Stimulated activated CD8-positive, alpha-beta memory T cell treated with anti-CD3 and anti-CD28 coated beads, Interleukin-12 subunit alpha, Interleukin-12 subunit beta, amount 100 ng/mL, for 4 hours (primary cell): ENCODE measurements at places on chromosomes 2 and 18.

- no peak for DNase-seq
Observed at GRCh38 chr2:205685314-205686055, 3.2 kb downstream of the NRP2 start.

- no peak for DNase-seq
Observed at GRCh38 chr2:60867848-60868247, 13.5 kb upstream of the REL start.

DNA sequence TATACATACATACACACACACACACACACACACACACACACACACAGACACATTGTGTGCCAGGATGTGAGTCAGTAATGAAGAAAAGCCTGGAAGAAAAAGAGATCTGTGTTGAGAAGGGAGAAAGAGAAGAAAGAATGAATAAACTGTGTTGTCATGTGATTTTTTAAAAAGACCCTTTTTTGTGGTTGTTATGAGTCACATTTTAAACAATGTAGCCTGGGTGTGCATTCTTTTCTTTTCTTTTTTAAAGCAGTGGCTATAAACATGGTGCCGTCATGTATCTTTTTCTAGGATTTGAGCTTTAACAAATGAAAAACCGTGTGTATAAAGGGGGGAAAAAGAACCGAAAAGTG lies 87.2 kb downstream of the NRP2 start:
- no peak for DNase-seq

- no peak for DNase-seq
Observed at GRCh38 chr18:77334876-77335275, 85.2 kb downstream of the GALR1 start.

- DNase-seq, result peak; percentile 22
Observed at GRCh38 chr2:12718711-12719399, 2.1 kb downstream of the TRIB2 start.

DNA sequence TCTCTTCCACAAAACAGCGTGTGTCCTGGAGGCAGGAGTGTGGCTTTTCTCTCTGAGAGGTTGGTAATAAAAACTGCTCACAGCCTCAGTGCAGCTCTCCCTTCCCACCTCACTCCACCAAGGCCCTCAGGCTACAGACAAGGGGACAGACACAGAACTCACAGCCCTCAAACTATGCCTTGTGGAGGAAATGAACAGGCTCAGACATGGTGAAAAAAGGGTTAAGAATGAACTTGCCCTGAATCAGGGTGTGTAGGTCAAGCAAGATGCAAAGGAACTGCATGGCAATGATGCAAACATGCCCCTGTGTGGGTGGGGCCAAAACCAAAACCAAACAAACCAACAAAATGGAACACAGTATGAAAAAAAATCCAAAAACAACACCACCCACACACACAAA lies 125.8 kb downstream of the GALNT14 start:
- no peak for DNase-seq

- no peak for DNase-seq
Observed at GRCh38 chr2:138779781-138780445, at the start of gene NXPH2. NXPH2 (minus strand) TSS chr2:138780390; CDS start chr2:138780241, 149 bp downstream.

- no peak for DNase-seq
Observed at GRCh38 chr2:124663645-124663997, 638.5 kb downstream of the CNTNAP5 start.

DNA sequence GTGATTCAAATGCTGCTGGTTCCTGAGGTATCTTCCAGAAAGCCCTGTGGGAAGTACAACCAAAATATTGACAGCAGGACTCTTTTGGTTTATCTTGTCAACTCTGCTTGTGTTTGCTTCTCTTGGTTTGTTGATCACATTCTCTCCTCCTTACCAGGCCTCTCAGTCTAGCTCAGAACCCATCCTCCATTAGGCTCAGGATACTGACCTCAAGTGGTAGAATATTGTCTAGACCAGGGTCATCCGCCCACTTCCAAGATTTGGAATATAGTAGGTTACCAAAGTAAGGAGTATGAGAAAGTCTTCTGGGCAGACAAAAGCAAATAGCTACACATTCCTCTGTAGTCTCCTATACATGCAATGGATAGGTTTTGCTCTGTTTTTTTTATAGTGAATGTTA lies 56.6 kb downstream of the XIRP2 start:
- no peak for DNase-seq

GRCh38 chr2:197993363-197993762 lies 189.0 kb downstream of the PLCL1 start:
- no peak for DNase-seq

DNA sequence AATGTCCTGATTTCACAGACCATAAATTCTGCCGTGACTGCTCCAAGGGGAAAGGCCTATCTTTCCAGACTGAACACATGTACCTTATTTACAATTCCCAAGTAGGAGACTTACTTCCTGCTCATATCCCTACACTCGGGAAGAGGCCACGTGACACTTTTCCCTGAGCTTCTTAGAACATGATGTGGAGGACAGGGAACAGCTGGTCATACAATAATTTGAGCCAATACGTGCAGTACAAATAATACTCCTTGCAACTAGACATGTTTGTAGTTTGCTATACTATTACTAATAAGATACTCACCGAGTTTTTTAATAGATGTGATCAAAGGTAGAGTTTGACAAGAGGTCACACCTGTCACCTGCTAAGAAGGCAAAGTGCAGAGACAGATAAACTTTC lies 256.4 kb downstream of the SP3 start:
- DNase-seq, result no peak

DNA sequence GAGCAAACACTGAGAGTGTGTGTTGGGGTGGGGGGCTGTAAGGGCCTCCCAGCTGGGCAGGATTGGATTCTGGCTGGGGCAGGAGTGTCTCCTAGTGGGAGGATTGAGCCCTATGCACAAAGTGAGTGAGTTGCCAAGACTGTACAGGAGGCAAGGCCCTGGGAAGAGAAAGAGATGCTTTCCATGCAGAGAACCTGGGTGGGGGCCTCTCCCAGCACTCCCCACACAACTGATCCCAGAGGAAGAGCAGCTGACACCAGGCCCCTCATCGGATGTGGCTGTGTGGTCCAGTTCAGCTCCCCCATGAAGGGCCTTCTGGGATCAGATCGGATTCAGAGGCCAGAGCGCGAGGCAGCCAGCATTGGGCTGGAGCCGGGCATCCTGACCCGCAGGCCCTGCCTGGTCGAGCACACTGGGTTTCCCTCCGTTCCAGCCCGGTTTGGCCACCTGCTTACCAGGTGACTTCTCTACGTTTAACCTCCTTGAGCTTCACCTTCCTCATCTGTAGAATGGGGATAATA lies 49.4 kb upstream of the FAHD2A start:
- DNase-seq, result no peak

- no peak for DNase-seq
Observed at GRCh38 chr2:195486987-195487644, 169.9 kb upstream of the SLC39A10 start.

DNA sequence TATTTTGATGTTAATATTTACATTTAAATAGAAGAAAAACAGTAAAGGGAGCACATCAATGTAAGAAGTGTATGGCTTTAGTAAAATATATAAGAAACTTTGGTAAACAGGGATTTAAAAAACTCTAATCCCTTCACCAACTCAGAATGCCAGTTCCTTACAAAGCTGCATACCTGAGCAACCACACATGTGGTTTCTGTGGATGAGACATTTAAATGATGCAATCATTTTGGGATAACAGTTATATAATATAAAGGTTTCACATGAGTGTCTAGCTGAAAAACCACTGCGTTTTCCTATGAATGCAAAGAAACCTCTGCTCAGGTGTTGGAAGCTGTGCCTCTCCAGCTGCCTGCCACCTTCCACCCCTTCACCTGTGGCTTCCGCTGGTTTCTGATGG lies 209.1 kb upstream of the REV1 start:
- no peak for DNase-seq

- DNase-seq, result no peak
Observed at GRCh38 chr2:137937778-137938177, 26.5 kb upstream of the HNMT start.

GRCh38 chr2:54543733-54544396 lies 87.7 kb downstream of the SPTBN1 start:
- no peak for DNase-seq

DNA sequence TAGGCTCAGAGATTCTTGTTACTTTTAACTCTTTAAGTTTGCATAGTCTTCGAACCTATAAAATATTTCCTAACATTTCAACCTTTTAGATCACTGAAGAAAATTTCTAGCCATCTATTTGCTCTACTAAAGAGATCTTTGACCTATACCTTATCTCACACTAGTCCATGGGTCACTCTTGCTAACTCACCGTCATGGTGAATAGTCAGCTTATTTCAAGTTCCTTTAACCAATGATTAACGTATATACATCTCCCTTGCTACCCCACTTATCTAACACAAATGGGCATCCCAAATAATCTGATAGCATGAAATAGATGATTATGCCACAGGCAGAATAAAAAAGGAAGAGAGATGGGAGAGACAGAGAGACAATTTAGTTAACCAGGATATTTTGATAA lies 303.1 kb downstream of the GPD2 start:
- no peak for DNase-seq

GRCh38 chr2:53445383-53446070 lies 322.1 kb upstream of the CHAC2 start:
- no peak for DNase-seq

GRCh38 chr2:199850218-199850717 lies 724 bp downstream of the FTCDNL1 start:
- no peak for DNase-seq

DNA sequence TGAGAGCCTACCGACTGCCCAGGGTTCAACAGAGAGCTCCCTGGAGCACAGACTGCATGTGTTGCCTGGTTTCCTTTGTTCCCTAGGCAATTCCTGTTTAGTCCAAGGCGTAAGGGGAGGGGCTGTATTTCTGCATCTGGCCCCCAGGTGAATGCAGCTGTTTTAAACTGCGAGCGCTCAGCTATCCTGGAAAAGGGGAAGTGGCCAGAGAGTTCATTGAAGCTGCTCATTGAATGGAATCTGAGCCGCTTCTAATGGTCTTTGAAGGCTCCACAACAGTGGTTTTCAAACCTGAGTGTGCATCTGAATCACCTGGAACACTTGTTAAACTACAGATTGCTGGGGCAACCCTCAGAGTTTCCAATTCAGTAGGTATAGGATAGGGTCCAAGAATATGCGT lies 18.1 kb downstream of the MAPK4 start:
- no peak for DNase-seq

DNA sequence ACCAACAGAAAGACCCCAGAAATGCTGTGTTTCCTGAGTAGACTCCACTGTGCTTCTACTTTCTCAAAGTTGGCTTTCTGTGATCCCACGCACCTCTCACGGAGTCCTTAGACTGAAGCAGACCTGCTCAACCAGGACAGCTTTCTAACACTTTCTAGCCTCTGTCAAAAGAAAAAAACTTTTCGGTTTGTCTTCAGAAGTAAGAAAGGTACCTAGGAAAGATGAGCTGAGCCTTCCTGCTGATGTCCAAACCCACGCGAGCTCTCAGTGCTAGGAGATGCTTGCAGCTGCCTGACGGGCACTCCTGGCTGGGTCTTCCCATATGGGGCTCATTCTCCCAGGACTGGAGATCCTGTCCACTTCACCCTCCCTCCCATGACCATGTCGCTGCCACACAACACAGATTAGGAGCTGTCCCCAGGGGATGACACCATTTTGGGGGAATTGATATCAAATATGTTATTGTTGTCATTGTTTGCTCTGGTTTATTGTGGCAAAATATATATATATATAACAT lies 49.2 kb upstream of the DAPL1 start:
- no peak for DNase-seq

DNA sequence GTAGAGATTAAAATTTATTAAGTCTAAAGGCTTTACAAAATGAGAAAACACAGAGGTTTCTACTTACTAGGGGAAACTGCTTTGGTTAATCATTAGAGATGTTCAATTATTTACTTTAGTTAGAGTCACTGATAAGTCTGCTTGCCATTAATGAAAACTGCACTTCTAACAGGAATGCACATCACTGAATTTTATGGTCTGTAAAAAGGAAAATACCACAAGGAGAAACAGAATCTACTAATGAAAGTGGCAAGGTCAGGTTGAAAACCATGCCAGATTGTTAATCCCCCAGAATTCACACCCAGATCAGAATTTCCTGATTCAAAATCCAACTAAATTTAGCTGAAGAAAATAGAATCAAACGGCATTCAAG lies 90.5 kb upstream of the GRB14 start:
- DNase-seq, result no peak

- no peak for DNase-seq
Observed at GRCh38 chr18:6009756-6010155, 114.4 kb upstream of the TMEM200C start.

- no peak for DNase-seq
Observed at GRCh38 chr2:5696945-5697521, 4.8 kb downstream of the SOX11 start.

DNA sequence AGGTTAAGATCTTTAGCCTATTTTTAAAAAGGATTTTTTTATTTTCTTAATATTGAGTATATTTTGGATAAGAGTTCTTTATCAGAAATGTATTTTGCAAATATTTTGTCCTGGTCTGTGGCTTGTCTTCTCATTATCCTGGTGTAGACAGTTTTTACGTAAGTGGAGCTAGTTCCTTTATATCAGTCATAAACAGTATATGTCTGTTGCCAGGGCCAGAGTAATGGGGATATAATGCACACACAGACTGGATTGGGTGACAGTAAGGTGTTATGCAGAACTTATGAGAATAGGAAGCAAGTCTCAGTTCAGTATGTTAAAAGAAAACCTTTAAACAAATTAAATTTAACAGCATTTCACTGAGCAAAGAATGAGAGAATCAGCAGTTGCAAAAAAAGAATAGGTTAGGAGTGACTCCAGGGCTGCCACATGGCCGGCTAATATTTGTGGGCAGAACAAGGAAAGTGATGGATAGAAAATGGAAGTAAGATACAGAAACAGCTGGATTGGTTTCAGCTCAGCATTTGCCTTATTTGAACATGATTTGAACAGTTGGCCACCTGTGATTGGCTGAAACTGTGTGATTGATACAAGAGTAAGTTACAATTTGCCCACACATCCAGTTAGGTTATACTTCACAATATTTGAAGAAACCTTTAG lies 61.1 kb upstream of the ZNG1B start:
- DNase-seq, result no peak

GRCh38 chr2:235413064-235413463 lies 80.8 kb upstream of the AGAP1 start:
- DNase-seq, result no peak

- DNase-seq, result peak; percentile 33
Observed at GRCh38 chr2:64454386-64455332, 697 bp downstream of the LGALSL start.

- no peak for DNase-seq
Observed at GRCh38 chr2:238108423-238109183, 8.5 kb downstream of the ESPNL start.

GRCh38 chr18:3794537-3795348 lies 344.8 kb downstream of the TGIF1 start:
- DNase-seq, result no peak

- no peak for DNase-seq
Observed at GRCh38 chr18:58859907-58860306, 4.8 kb upstream of the ZNF532 start.

DNA sequence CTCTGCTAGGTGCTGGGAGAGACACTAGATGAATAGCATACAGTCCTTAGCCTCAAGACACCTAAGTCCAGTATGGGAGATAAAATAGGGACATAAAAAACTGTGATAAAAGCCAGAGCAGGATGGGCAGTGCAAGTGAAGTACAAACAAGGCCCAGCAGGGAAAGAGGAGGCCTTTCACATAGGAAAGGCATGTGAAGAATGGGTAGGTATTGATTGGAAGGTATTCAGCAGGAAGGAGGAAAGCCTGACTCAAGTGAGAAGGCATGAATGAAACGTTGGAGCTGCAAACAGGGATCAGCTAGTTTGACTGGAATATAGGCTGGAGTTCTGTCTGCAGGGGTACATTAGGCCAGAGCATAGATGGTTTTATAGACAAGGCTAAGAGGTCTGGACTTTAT lies 11.0 kb upstream of the CXCR4 start:
- DNase-seq, result no peak
